Activated naive CD4-positive, alpha-beta T cell treated with anti-CD3 and anti-CD28 coated beads, Interleukin-2, amount 50 U/mL, for 72 hours (primary cell): ENCODE measurements at places on chromosomes 16 and 17. TPM values are rescaled to one million over a fixed set of nuclear protein-coding genes. Genes with fewer than 3 reads are reported as not detected.

- no peak for DNase-seq
Measured at GRCh38 chr16:4743226-4743878, 9.0 kb downstream of the DNAAF8 start.

- DNase-seq = no peak
Measured at GRCh38 chr17:65455972-65456343, 105.5 kb downstream of the AXIN2 start.

Gene CSF3
- total RNA-seq = not detected

GRCh38 chr16:8916541-8917225, 34.5 kb downstream of the LITAFD start:
- no peak for DNase-seq

Gene LIMD2
- total RNA-seq = 76.7 TPM

GRCh38 chr16:17325476-17326143, 145.2 kb downstream of the XYLT1 start:
- no peak for DNase-seq

DNA sequence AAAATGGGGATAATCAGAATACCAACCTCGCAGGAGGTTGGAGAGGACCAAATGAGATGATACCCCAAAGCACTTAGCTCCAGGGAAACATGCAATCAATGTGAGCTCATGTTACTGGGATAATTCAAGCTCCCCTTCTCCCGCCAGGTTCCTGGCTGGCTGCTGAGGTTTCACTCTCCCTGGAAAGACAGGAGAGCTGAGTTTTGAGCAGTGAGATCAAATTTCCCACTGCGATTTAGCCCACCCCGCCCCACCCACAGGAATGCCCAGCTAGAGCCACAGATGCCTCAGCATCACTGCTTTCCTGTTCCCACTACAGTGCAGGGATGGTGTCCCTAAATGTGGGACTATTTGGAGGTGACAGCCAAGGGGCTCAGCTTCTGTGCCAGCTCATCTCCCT, 56.7 kb downstream of the ZNF423 start:
- DNase-seq = no peak

DNA sequence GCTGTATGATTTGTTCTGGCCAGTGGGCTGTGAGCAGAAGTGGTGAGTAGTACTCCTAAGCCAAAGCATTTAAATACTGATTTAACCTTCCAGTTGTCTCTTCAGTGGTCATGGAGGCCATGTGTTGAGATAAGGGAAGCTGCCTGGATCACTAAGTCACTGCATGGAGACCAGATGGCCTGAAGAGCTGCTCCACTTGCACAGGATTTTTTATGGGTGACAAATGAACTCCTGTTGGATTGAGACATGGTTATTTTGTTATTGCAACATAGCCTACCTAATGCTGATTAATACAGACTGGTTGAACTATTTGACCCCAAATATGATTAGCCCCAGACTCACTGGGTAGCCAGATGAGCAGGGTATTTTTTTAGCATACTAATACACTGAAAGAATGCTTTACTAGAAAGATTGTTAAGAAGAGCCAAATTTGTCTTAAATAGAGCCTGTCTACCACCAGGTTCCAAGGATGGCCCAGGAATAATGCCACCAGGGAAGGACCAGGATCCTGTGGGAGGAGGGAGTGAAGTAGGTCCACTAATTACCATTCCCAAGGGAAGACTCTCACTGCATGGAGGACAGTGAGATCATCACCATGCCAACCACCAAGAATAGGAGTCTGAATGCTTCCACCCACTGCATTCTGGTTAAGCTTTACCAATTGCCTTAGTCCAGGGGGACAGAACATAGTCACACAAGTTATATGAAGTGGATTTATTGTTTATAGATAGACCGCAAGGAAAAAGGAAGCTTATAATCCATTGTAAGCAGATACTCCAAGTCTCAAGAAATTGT, 187.4 kb upstream of the IRX6 start:
- no peak for DNase-seq

DNA sequence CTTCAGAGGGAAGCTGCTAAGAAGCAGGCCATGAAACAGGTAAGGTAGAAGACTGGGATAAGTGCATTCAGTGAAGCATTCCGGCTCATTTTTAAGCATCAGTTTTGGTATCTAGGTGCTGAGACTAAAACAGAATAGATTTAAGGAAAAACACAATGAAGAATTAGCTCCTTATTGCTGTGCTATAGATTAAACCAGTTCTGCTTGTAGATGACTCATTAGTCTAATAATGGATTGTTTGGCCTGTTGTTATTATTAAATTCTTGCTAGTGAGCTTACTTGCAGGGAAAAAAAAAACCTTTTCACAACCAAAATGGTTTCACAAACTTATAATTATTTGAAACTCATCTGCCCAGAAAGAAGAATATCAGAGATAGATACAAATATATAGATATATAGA, 55.9 kb downstream of the NSRP1 start:
- DNase-seq = no peak

Gene SMTNL2
- total RNA-seq = not detected

DNA sequence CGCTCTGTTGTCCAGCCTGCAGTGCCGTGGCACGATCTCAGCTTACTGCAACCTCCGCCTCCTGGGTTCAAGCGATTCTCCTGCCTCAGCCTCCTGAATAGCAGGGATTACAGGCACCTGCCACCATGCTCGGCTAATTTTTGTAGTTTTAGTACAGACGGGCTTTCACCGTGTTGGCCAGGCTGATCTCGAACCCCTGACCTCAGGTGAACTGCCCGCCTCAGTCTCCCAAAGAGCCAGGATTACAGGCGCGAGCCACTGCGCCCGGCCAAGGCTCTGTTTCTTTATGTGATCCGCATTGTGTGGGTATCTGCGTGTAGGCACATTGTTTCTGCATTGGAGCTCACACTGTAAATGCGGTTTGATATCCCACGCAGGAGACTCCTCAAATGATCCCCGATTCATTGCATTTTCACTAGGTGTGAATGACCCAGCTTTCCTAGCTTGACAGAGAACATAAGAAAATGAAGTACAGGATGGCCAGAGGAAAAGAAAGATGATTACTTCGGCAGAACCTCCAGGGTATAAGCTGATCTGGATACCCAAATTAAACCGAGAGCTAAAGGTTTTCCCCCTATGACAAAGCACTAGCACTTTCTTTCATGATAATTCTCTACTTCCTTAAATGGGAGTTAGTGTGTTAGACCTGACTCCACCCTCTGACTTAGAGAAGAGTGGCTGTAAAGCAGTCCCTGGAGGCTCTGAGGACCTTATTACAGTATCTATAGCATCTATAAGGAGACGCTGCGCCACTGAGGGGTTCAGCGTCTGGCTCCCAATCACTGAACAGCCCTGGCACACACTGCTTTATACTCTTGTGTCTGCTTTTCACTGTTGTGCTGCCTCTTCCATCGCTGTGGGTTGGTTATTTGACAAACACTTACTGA, 17.3 kb downstream of the COTL1 start:
- DNase-seq = no peak

Gene HBA1
- total RNA-seq = not detected

- DNase-seq = no peak
Measured at GRCh38 chr17:78114831-78115723, 13.5 kb downstream of the TMC6 start.

- no peak for DNase-seq
Measured at GRCh38 chr17:82881900-82882714, 42.3 kb upstream of the ZNF750 start.

Gene KRT28
- total RNA-seq = not detected

- no peak for DNase-seq
Measured at GRCh38 chr16:25045696-25046381, 30.7 kb upstream of the ARHGAP17 start.

Gene MMP2
- not detected for total RNA-seq

Gene PIRT
- not detected for total RNA-seq

- DNase-seq = no peak
Measured at GRCh38 chr16:56163089-56163488, 28.2 kb upstream of the GNAO1 start.

GRCh38 chr17:16875662-16876061, 96.3 kb downstream of the TNFRSF13B start:
- no peak for DNase-seq
